Mucosa of gallbladder (tissue), 1 donor: ENCODE measurements at places on chromosomes 2 and 18. TPM values are rescaled to one million over a fixed set of nuclear protein-coding genes. Genes with fewer than 3 reads are reported as not detected.

DNA sequence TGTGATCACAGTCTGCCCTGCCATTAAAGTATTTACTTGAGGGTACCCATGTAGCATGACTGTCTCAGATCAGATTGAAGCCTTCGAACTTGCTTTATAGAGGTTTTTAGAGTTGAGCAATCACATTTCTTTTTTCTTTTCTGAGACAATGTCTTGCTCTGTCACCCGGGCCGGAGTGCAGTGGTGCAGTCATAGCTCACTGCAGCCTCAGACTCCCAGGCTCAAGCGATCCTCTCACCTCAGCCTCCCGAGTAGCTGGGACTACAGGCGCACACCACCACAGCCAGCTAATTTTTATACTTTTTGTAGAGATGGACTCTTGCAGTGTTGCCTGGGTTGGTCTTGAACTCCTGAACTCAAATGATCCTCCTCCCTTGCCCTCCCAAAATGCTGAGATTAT lies 153.4 kb downstream of the AGAP1 start:
- no peak for DNase-seq

GRCh38 chr2:30472326-30472725 lies 25.3 kb downstream of the LCLAT1 start:
- DNase-seq: no peak

DNA sequence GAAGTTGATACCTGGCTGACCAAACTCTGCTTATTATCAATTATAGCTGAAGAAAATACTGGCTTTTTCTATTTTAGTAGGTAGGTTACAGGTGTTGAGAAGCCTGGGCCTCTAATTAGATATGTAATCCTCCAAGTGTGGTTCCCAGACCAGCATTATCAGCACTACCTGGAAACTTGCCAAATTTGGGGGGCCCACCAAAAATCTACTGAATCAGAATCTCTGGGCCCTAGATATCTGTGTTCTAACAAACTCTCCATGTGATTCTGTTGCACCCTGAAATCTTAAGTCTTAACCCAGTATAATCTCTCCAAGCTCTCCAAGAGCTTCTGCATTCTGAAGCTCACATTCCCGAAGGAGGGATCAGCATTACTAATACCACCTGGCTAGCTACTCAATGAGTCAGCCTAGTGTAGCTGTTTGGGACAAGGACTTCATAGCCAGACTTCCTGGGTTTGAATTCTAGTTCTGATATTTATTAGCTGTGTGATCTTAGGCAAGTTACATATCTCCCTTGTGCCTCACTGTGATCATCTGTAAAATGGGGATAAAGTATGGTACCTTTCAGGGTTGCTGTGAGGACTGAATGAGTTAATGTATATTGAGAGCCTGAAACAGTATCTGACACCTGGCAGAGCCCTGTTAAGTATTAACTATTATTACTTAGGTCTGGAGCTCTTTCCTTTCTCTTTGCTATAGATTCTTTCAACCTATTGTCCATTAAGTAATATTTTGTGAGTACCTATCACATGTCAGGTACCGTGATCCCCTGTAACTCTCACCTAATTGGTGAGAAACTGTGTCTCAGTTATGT lies 94.1 kb upstream of the CD302 start:
- DNase-seq: no peak

- no peak for DNase-seq
Observed at GRCh38 chr18:21303445-21303844, 61.4 kb downstream of the GREB1L start.

DNA sequence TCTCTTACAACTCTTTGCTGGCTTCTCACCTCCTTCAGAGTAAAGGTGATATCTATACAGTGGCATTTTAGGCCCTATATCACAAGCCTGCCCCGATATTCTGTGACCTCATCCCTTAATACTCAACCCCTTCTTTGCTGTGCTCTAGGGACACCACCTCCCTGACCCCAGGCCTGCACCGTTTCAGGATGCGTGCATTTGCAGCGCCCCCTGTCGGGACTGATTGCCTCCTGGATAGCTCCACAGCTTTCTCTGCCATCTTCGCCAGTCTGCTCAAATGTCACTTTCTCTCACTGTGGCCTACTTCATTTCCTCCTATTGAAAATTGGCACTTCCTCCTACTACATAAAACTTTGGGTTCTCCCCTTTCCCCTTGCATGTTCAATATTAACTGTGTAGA lies 289.6 kb downstream of the SOCS6 start:
- no peak for DNase-seq

- DNase-seq: no peak
Observed at GRCh38 chr2:12928197-12928774, 211.6 kb downstream of the TRIB2 start.

- no peak for DNase-seq
Observed at GRCh38 chr18:48933578-48934414, 17.0 kb downstream of the SMAD7 start.

DNA sequence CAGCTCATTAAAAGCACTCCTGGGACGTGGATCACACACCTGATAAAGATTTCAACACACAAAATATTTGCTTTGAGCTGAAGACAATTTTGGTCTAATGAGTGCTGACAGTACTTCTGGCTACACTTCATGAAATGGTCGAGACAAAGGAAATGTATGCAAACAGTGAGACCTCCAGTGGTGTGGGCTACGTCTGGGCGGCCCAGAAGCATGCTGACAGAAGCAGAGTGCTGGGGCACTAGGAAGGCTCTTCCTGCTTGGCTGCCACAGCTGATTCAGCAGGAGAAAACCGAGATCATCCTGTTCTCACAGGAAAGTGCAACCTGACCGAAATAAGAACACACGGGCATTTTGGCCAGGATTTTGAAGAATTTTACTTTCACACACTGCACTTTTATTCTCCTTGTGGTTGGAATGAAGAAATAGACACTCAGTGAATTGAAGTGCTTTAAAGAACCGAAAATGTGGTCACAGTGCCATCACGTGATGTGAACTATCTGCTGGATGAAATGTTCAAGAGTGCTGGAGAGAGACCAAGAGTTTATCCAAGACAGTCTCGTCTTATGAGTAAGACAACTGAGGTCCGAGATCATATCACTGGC lies 149.5 kb downstream of the CCBE1 start:
- DNase-seq: no peak

GRCh38 chr18:28588884-28589549 lies 412.1 kb upstream of the CDH2 start:
- no peak for DNase-seq

DNA sequence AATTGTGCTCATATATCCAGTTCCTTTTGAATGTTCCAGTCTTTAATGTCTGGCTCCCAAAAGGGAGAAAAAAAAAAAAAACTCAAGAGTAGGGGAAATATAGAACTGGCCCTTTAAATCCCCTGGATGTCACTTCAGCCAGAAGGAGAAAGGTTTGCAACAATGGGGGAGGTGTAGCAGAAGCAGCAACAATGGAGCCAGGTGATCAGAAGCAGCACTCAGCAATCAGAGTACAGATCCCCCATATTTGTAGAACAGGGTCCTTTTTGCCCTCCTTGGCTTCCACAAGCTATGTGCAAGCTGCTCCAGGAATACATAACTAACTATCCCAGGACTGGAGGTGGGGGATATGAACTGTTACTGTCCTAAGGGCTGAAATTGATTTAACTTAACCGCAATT lies 25.8 kb upstream of the ZNF397 start:
- DNase-seq: no peak

DNA sequence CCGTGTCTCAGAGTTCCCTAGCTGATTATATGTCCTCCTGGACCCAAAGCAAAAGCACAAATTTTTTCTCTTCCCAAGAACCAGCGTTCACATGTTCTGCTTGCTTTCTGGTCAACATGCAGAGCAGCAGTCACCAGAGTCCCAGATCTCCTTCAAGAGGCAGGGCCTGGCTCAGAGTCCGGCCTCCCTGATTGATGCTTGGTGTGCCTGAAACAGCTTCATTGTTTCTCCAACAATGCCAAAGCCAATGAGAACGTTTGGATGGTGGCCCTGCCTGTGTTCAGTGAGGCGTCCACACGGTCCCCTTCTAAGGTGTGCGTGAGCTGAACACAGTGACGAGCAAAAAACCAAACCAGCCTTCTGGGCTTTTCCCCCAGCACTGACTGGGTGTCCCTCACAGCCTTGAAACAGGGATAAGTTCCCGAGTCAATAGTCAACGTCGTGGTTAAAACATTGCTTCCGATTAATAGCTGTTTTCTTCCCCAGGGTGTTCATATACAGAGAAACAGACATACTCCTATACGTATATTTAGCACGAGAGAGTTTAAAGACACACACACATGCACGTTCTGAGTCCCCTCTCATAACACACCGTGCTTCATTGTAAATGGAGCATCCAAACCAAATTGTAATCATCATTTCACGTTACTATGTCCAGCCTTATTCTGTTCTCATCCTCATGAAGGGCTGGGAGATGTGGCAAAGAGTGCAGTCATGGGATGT lies 19.3 kb upstream of the POU3F3 start:
- DNase-seq: no peak

DNA sequence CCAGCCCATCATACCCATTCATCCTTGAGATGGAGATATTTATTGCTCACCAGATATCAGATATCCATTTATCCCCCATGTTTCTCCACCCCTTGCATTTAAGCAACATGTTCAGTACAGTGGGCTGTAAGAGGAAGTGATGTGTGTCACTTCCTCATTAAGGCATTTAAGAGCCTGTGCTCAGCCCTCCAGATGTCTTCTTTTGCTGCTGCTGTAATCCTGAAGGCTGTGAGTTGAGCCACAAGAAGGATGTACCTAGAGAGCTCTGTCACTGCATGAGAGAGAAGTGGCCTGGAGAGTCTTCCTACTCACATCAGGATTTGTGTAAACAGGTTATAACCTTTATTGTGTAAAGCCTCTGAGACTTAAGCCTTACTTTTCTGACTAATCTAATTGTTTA lies 151.8 kb upstream of the UNC80 start:
- DNase-seq: no peak

DNA sequence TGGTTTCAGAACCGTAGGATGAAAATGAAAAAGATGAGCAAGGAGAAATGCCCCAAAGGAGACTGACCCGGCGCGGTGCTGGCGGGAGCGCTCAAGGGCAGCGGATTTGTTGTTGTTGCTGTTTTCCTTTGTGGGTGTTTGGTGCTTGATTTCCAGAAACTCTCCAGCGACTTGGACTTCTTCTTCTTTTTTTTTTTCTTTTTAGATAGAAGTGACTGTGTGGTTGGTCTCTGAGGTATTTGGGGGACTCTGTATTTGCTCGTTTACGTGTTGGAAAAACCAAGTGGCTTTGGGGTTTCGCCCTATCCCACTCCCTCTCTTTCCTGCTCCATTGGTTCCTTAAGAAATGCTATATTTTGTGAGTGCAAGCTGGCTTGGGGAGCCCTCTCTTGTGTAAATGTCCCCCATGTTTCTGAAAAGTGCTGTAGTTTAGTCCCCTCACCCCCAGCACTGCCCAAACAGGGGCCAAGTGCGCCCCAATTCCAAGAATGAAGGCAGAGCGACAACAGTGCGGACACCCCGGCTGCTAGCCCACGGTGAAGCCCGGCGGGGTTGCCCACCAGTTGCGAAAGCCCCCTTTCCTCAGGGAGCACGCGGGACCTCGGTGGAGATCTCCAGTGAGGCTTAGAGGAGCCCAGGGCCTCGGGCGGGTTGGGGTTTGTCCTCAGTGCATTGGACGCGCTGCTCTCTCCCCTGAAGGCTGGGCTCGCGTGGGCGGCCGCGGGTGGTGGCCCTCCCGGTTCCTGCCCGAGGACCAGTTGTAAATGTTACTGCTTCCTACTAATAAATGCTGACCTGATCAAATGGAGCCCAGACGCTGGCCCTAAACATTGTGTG lies 1.8 kb downstream of the HOXD9 start:
- DNase-seq: no peak

- DNase-seq: no peak
Observed at GRCh38 chr18:21664069-21664468, 40.5 kb downstream of the ABHD3 start.

GRCh38 chr2:152577579-152577978 lies 139.7 kb downstream of the PRPF40A start:
- DNase-seq: no peak

GRCh38 chr2:200158647-200159356 lies 147.7 kb upstream of the SPATS2L start:
- no peak for DNase-seq

- DNase-seq: no peak
Observed at GRCh38 chr2:46051085-46051484, 246.1 kb upstream of the EPAS1 start.

- no peak for DNase-seq
Observed at GRCh38 chr18:35289293-35289692, 736 bp downstream of the ZSCAN30 start.

- DNase-seq: no peak
Observed at GRCh38 chr2:21020031-21020667, 23.7 kb downstream of the APOB start.

GRCh38 chr2:69733342-69734034 lies 8.4 kb upstream of the ANXA4 start:
- no peak for DNase-seq

DNA sequence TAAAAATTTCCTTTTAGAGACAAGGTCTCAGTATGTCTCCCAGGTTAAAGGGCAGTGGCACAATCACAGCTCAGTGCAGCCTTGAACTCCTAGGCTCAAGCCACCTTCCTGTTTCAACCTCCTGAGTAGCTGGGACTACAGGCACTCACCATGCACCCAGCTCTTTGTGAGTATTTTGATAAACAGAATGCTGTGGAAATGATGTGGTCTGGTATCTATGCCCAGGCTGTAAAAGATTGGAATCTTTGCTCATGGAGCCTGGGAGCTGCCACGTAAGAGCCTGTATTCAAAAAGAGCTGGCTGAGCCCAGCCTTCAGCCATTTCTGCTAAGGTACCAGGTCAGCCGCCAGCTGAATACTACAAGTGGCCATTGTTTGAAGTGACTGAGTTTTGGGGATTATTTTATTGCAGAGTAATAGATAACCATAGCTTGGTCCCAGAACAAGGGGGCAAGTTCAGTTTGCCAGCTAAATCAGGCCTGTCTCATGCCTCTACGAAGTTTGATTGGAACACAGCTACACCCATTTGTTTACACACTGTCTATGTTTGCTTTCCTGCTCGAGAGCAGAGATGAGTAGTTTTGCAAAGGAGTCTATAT lies 21.3 kb upstream of the ARL5A start:
- DNase-seq: no peak

GRCh38 chr2:10768063-10768507 lies 44.5 kb downstream of the PDIA6 start:
- no peak for DNase-seq

DNA sequence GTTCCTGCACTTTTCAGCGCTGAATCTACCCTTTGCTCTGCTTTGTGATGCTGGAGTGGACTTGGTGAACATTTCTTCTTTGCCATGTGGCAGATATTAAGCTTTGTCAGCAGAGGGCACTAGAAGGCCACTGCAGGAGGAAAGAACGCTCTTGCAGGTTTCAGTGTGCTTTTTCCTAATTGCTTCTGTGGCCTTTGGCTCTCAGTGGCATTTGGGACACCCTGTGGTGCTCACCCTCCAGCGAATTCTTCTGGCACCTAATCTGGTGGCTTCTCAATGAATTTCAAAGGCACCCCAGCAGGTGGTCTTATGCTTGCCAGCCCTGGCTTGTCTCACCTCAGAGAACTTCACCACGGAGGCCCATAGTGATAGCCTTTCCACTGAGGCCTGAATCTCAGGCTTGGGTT lies 146.7 kb downstream of the MYO3B start:
- DNase-seq: no peak

The RAMP1 gene
- 215 TPM for total RNA-seq

The CCDC85A gene
- 1.8 TPM for total RNA-seq

The METTL21A gene
- total RNA-seq: 12.4 TPM

The CXCR1 gene
- total RNA-seq: not detected

The RAB27B gene
- total RNA-seq: 16.6 TPM
